ENCODE measurements at places on chromosomes 3 and 15. TPM values are rescaled to one million over a fixed set of nuclear protein-coding genes. Genes with fewer than 3 reads are reported as not detected.

- DNase-seq, result no peak
These were observed 147.5 kb downstream of the STT3B start for GRCh38 chr3:31680072-31680870.

- peak; percentile 86 for DNase-seq
These were observed 14.4 kb downstream of the CCDC32 start for GRCh38 chr15:40550341-40551037.

DNA sequence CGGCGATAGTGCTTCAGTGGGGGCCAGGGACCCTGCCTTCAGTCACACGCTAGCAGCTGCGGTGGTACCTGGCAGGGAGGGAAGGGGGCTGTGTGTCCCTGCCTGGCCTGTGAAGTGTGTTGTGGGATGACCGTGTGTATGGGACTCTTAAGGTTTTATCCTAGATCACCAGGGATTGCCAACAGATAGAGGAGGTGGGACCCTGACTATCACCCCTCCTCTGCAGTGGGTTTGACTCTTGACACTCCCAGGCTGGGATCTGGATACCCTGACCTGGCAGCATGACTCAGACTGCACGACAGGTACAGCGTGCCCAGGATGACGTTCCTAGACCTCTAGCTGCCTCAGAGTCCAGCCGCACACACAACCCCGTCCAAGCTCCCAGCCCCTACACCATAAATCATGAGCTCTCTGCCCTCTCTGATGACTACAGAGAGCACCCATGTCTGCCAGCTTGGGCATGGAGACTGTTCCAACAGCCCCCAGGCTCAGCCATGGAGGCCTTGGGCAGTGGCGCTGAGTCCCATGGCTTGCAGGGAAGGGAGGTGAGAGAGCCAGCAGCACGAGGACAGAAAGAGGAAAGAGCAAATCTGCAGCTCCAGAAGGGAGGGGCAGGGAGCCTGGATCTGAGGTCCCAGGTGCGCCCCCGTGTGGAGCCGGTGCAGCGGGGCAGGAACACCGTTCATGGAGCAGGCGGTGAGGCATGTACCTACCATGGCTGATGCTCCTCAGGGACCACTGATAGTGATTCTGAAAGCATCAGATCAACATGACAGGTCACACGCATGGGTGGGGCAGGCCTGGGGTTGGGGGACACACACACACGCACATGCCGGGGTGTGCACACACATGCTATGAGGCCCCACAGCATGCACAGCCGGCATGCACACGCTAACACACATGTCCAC, 71.0 kb downstream of the ADAMTS7 start:
- DNase-seq, result peak; percentile 60

SCAANT1 gene
- not detected for total RNA-seq

- DNase-seq, result no peak
These were observed 78.8 kb downstream of the AAGAB start for GRCh38 chr15:67175643-67176071.

Data from B cell (primary cell).